ENCODE measurements at places on chromosomes 3 and 15. TPM values are rescaled to one million over a fixed set of nuclear protein-coding genes. Genes with fewer than 3 reads are reported as not detected.

MYO5C gene
- total RNA-seq: 33.5 TPM

GRCh38 chr3:18008706-18009368 is 266.4 kb upstream of the TBC1D5 start:
- no peak for DNase-seq

- DNase-seq: no peak
Observed at GRCh38 chr15:57048930-57049549, 130.6 kb downstream of the TCF12 start.

DNA sequence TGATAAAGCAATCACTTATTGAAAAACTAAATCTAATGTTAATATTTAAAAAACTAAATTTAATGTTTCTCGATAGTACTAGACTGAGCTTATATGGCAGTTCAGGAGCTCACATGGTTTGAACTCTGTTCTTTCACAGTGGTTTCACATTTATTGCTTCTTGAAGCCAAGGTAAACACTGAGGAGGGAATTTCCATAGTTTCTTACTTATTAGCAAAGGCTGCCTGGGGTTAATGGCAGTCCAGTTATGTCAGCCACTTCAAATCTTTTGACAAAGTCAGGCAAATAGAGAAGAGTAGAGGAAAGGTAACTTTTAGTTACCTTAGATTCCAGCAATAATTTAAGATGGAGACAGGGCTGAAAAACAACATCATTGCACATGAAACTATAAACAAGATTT is 831.5 kb downstream of the ROBO2 start:
- no peak for DNase-seq

DNA sequence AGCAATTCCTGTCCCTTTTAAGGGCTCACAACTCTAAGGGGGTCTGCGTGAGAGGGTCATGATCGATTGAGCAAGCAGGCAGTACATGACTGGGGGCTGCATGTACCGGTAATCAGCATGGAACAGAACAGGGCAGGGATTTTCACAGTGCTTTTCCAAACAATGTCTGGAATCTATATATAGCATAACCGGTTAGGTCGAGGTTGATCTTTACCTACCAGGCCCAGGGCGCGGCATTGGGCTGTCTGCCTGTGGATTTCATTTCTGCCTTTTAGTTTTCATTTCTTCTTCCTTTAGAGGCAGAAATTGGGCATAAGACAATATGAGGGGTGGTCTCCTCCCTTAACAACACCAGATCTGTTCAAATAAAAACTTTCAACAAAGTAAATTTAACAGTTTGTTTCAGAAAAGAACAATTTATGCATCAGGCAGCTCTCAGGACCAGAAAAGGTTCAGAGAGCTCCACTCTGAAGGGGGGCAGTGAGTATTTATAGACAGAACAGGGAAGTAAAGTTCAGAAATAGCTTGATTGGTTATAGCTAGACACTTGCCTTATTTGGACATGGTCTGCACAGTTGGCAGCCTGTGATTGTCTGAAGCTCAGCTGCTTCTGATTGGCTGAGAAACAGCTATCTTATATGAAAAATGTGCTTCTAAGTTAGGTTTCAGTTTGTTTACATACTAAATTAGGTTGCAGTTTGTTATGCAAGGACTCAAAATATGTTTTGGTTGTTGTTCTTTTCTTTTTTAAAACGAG is 17.2 kb upstream of the B4GALT4 start:
- peak; percentile 57 for DNase-seq

- no peak for DNase-seq
Observed at GRCh38 chr3:152899306-152899705, 64.4 kb downstream of the P2RY1 start.

- DNase-seq: no peak
Observed at GRCh38 chr15:41546851-41547786, 3.1 kb upstream of the RPAP1 start.

GRCh38 chr3:9966841-9967240 is 14.6 kb upstream of the PRRT3 start:
- no peak for DNase-seq

DNA sequence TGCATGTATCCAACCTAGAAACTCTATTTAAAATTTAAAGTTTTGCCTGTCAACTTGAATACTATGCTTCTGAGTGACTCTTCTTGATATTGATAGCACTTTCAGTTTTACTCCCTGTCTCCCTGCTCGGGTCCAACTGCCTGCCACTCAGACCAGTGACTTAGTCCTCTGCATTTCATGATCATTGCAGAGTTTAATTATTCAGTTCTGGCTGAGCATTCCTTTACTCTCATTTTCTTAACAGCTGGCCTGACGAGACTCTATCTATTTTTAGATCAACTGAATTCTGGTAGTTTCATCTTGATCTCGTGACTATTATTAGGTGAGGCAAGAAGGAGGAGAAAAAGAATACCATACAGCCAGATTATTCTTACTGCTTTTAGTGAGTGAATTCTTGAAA is 617.4 kb downstream of the SI start:
- no peak for DNase-seq

DNA sequence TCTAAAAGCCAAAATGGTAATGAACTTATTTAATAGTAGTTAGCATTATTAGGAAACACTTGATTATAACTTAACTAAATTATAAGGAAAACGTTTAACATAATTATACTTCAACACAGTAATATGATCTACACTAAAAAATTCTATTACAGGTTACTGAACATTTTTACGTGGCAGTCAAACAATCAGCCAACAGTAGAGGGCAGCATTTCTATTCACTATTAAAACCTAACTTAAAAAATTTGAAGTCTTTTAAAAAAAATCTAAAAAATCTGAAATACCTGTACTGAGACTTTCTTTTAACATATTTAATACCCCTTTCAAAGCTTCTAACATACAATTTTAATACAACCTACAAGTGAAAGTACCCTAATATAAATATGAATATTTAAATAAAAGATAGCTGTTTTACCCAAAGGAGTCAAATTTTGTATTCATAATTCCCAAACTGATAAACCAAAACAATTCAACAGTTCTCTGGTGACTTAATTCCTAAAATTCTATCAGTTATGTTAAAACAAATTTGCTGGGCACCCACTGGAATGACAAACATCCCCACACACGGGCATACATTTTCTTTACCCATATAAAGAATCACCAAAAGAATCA is 41.5 kb downstream of the DLG1 start:
- no peak for DNase-seq

Data from Caco-2 (cell line).